ENCODE measurements at places on chromosomes 1 and 21. TPM values are rescaled to one million over a fixed set of nuclear protein-coding genes. Genes with fewer than 3 reads are reported as not detected.

DNA sequence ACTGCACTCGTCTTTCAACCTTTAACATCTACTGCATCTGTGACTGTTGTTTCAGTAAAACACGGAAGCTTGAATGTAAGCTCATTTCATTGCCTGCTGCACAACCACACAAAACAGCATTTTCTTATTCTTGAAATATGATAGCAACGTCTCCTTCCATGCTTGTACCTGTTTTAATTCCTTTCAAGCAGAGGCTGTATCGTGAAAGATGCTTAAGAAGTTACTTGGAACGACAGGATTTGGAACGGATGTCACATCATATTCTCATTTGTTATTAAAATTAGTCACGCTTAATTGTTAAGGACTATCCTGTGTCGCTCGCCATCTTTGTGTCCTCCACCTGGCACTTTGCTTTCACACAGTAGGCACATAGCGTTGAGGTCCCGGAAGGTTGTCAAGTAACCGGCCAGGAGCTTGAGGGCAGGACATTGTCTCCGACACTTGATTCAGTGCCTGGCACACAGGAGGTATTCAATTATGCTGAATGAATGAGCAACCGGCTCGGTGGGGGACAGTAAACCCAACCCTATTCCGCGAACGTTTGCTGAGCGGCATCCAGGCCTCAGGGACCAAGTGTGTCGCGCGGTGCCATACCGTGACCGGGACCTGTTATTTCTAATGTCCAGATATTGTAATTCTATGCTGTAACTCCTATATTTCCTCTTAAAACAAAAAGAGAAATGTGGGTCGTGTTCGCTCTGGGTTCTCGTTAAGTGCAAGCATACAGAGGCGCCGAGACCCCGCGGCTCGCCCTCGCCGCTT, 499 bp upstream of the SH3GLB1 start:
- peak; percentile 47 for DNase-seq

DNA sequence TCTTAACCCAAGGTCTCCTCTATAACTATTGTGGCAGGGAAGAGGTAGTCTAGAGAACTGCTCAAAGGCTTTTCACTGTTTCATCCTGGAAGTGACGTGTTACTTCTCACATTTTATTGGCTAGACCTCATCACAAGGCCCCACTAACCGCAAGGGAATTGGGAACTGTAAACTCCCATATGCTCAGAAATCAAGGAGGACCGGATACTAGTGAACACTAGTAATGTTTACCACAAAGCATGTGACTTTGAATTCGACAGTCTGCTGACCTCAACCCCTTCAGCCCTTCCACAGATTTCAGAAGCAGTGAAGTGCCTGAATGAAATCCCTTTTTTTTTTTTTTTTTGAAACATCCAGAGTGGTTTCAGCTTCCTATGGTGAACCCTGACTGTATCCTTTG, 3.4 kb upstream of the EEIG2 start:
- DNase-seq: no peak

- DNase-seq: no peak
Observed at GRCh38 chr1:48673332-48674105, 103.2 kb downstream of the BEND5 start.

DNA sequence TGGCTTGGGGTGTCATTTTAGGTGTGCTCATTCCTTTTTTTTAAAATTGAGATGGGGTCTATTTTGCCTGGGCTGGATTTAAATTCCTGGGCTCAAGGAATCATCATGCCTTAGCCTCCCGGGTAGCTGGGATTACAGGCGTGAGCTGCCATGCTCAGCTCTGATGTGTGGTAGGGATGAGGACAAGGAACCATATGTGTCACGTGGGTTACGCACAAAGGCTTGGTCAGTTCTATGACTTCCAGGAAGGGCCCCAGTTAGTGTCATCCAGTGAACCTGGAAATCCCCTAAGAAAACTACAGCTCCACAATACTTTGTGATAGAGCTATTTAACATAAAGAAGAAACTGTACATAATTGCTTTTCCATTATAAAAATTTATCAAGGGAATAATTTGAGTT, 6.7 kb upstream of the METTL25B start:
- DNase-seq: no peak

- DNase-seq: no peak
Observed at GRCh38 chr1:22292011-22292788, 149.3 kb upstream of the WNT4 start.

DNA sequence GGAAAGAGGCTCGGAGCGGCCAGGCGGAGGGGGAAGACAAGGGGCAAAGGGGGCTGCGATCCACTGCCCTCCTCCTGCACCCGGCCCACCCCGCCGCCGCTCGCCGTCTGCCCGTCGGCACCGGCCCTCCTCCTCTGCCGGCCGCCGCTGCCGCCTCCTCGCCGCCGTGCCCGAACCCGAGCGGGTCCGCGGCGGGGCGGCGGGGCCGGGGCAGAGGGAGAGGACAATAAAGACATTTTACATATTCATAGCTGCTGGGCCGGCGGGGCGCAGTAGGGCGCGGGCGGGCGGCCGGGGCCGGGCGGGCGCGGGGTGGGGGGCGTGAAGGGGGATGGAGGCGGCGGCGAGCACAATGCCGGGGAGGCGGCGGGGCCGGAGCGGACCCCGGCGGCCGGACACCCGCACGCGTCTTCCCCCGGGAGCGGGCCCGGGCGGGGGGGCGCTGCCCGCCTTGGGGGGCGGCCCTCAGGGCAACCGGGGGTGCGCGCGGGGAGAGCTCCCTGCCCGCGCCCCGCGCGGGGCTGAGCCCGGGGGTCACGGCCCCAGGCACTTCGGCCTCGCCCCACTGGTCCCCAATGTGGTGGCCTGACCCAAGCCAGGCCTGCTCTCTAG, 546 bp downstream of the POU2F1 start:
- DNase-seq: no peak

GRCh38 chr1:41368801-41369200, 7.6 kb downstream of the FOXO6 start:
- DNase-seq: no peak

- peak; percentile 40 for DNase-seq
Observed at GRCh38 chr21:28516991-28517592, 475.6 kb downstream of the LTN1 start.

- no peak for DNase-seq
Observed at GRCh38 chr21:25563361-25564116, 43.7 kb downstream of the MRPL39 start.

- DNase-seq: no peak
Observed at GRCh38 chr1:7681401-7681800, 89.7 kb upstream of the VAMP3 start.

DNA sequence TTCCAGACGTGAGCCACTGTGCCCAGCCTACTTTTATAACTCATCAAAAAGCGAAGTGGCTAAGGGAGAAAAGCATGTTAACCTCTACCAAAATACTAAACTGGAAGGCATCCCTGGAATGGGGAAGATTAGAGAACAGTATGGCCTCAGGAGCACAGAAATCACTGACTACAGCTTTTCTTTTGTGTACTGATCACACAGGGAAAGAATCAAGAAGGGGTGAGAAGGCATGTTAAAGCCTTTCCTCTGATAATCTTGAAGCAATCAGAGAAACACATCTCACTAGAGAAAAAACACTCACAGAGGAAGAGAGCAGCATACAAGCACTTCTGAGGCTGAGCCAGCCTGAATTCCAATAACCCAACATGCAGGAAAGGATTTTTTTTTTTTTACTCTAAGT, 10.7 kb downstream of the PCAT6 start:
- DNase-seq: no peak

DNA sequence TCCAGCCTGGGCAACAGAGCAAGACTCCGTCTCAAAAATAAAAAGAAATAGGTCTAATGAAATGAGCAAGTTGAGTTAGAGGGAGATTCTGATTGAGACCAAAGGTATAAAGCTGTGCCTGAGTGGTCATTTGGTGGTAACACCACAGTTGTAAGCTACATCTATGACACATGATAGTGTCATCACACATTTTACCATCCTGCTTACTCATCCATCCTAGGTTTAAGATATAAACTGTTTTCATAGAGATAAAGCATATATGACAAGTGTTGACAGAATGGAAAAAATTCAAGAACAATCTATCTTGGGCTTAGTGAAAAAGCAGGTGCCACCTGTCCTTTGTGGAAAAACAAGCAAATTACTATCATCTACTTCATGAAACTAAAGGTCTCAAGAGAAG, 7.1 kb upstream of the CFAP141 start:
- DNase-seq: no peak

DNA sequence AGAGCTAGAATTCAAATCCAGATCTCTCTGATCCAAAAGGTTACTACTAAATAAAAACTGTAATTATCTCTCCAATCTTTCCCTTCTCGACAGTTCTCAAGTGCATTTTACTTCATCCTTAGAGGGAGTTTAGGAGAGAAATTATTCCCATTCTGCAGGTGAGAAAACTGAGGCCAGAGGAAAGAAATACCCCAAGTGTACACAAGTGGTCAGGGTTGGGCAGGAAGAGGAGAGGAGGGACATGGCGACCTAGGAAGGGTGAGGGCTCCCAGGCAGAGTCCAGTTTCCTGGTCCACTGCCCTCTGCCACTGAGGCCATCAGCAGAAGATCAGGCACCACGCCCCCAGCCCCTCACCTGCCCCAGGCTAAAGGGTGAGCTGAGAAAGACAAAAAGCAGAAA, 127.1 kb upstream of the RUNX3 start:
- DNase-seq: no peak

DNA sequence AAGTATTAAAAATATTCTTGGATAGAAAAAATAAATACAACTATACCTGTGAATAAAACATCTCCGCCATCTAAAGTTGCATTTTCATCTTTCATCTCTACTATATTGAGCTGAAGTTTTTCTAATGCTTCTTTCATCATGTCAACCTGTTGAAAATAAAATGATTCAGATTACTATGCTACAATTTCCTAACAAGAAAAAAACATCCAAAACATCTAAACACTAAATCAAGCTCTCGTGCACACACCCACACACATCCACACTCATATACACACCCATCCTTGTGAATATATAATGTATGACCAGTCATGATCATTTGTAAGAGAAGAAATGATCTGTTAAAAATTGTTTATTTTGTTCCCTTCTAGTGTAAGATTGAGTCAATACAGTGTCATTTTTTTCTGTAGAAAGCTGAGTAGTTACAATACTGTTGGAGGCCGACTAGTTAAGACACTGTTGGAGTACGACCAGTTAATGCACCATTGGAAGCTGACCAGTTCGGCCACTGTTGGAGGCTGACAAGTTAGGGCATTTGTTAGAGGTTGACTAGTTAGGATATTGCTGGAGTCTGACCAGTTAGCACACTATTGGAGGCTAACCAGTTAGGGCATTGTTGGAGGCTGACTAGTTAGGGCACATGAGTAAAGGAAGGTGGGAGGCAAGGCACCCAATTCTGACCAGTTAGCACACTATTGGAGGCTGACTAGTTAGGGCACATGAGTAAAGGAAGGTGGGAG, 82.4 kb upstream of the BCL10 start:
- no peak for DNase-seq

- no peak for DNase-seq
Observed at GRCh38 chr21:15793550-15794235, 63.9 kb downstream of the USP25 start.

DNA sequence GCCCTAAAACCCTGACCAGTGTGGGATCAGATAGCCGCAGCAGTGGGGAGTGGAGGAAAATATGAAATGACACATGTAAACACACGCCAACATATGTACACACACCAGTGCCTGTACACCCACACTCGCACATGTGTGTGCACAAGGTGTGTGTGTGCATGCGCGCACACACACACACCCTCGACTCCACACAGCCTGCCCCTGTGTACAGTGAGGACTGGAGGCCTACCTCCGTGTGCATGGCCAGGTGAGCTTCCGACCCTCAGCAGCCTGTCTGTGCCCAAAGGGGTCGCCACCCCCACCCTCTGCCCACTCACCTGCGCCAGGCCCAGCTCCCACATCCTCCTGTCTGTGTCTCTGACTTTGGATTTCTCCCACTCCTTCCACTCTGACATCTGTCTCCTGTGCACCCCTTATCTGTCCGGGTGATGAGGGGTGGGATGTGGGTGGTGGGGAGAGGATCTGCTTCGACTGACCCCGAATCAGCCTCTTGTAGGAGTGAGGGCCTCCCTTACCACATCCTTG, 31.7 kb downstream of the CITED4 start:
- no peak for DNase-seq

DNA sequence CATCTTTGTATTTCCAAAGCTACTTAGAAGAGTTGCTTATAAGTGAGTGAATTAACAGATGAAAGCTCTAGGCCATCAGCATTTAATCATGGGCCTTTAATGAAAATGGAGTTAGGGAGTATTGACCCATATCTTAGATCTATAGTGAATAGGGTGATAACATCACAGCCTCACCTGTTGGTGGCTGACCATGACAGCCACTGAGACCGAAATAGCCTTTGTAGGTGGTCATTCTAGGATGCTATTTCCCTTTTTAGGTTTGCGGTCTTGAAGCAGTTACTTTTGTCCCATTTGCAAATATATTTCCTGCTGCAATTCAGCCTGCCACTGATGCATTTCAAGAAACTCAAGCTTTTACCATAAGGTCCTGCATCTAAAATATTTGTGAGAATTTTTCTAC, 410.1 kb upstream of the LYPLAL1 start:
- DNase-seq: no peak

DNA sequence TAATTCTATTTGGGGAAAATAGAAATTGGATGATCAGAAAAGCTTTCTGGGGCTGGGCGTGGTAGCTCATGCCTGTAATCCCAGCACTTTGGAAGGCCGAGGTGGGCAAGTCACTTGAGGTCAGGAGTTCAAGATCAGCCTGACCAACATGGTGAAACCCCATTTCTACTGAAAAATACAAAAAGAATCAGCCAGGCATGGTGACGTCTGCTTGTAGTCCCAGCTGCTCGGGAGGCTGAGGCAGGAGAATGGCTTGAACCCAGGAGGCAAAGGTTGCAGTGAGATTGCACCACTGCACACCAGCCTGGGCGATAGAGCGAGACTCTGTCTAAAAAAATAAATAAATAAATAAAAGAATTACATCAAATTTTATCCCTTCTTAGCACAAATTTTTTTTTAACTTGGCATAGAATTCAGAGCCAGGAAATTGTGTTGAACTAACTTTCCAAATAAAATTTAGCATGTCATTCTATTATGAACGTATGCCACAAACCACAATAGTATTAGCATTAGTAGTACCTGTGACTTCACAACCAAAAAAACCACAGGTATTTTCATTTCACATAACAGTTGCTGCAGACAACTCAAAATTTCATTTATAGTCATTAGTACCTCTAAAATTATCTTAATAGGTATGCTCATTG, 4.5 kb upstream of the ANKRD13C start:
- DNase-seq: no peak

GRCh38 chr21:42460391-42461184, 35.4 kb downstream of the RSPH1 start:
- no peak for DNase-seq

Gene SIK1
- total RNA-seq: 19.6 TPM

Gene FAM177B
- total RNA-seq: not detected

Gene ACOT11
- 0.34 TPM for total RNA-seq

Gene PPIAL4G
- total RNA-seq: not detected

Gene FAM110D
- not detected for total RNA-seq

Gene OR2AK2
- total RNA-seq: not detected
